Stimulated activated CD4-positive, alpha-beta T cell treated with anti-CD3 and anti-CD28 coated beads, Interleukin-4, amount 100 ng/mL, for 1 hour (primary cell): ENCODE measurements at places on chromosomes 4 and X.

GRCh38 chrX:19672222-19672812 lies 157.0 kb upstream of the MAP3K15 start:
- DNase-seq: no peak

- no peak for DNase-seq
Measured at GRCh38 chr4:72473434-72473900, 95.6 kb downstream of the ADAMTS3 start.

DNA sequence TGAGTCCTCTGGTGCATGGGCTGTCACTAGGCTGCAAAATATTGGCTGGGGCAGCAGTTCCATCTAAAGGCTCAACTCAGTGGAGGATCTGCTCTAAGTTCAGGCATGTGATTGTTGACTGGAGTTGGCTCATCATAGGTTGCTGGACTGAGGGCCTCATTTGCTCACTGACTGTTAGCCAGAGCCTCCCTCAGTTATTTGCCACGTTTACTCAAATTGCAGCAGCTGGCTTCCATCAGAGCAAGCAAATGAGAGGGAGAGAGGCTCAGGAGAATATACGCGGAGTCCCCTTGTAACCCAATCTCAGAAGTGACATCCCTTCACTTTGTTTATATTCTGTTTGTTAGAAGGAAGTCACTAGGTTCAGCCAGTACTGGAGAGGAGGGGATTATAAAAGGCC lies 54.1 kb downstream of the BMP3 start:
- DNase-seq: no peak

- DNase-seq: no peak
Measured at GRCh38 chr4:47733302-47734175, 104.3 kb downstream of the CORIN start.

GRCh38 chr4:161554372-161554990 lies 609.3 kb downstream of the FSTL5 start:
- DNase-seq: no peak

- DNase-seq: no peak
Measured at GRCh38 chrX:154059231-154059630, 38.3 kb downstream of the MECP2 start.

GRCh38 chrX:110454336-110454735 lies 95.7 kb downstream of the RTL9 start:
- DNase-seq: no peak

DNA sequence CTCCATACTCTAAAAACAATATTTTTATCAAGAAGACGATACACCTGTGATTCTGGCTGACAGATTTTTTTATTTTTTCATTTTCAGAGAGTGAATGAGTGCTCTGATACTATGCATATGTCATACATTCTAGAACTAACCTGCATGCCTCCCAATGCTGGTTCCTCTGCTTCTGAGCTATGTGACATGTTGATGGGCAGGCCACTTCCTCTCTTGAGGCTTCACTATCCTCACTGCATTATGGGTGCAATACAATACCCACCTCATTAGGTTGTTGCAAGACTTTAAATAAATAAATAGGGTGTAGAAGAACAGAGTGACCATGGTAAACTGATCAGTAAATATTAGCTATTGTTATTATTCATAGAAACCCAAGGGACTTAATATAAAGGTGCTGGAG lies 408.3 kb downstream of the HNRNPD start:
- DNase-seq: no peak

DNA sequence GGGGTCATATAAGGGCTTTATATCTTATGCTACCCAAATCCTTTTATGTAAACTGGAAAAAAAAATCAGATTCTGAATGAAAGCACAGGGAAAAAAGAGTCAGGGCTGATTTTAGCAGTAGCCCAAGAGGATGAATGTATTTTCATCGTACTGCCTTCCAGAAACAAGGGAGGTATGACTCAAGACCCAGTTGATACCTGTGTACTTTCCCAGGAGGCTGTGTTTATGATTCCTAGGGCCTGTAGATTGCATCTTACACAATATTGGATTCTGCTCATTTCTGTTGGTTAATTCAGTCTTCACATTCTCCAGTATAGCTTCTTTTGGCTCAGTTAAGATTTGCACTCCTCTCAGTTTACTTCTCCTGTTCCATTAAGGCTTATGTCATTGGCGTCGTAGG lies 127.9 kb upstream of the LIMCH1 start:
- no peak for DNase-seq

- DNase-seq: no peak
Measured at GRCh38 chr4:5267408-5267807, 216.1 kb downstream of the STK32B start.

DNA sequence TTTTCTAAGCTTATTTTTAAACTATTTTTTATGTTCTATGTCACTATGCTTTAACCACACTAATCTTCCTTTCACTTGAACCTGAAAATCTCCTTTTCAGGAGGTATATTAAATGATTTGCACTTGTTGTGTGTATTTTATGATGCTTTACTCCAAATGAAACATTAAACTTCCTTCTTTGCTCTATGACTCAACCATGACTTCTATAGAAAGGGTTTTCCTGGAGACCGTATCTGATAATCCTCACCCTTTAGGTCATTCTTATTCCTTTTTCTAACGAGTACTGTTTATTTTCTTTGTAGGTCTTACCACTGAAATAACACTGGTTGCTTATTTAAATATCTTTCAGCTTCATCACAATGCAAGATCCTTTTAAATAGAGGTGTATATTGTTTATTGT lies 1163.2 kb downstream of the PCDH18 start:
- no peak for DNase-seq

DNA sequence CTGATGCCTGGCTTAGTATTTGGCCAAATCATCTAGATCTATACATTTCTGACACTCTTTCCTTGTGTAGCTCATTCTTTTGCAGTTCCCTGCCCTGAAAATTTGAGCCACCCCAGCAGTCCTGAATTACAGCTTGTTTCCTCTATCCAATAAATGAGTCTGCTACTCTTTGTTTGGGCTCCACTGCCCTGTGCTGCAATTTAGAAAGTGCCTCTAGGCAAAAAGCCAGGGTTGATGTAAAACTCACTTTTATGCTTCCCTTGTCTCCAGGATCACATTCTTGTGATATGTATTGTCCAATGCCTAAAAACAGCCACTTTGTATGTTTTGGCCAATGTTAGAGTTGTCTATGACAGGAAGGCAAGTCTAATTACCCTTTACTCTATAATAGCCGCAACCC lies 101.7 kb upstream of the MAP3K15 start:
- DNase-seq: no peak

DNA sequence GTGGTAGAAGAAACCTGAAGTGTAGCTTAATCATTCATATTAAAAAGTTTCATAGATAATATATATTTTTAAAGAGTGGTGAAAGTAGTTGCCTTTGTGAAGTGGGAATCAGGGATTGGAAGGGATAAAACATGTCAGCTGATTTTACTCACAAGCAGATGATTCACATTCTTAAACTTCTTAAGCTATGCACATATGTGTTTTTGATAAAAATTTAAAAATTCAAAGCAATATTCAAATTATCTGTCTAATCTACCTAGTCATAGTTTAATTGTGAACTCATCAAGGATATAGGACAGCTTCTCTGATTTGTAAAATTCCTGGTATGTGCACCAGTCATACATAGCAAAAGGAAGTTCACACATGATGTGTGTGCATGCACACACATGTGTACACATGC lies 520.6 kb upstream of the PITX2 start:
- no peak for DNase-seq

DNA sequence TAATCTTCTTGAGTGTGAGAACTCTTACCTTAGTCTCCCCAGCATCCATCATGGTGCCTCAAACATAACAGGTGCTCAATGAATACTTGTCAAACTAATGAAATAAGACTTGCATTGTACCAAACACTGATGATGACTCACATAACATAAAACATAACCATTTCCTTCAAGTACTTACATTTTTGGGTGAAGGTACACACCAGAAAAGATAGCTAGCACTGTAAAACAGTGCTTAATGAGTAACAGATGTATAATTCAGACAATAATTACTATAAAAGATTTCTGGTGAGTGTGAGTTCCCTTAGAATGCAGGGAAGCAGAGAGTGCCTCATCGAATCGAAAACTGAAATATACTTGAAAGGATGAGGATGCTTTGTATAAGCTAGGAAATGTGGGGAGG lies 70.1 kb upstream of the HCCS start:
- DNase-seq: no peak

DNA sequence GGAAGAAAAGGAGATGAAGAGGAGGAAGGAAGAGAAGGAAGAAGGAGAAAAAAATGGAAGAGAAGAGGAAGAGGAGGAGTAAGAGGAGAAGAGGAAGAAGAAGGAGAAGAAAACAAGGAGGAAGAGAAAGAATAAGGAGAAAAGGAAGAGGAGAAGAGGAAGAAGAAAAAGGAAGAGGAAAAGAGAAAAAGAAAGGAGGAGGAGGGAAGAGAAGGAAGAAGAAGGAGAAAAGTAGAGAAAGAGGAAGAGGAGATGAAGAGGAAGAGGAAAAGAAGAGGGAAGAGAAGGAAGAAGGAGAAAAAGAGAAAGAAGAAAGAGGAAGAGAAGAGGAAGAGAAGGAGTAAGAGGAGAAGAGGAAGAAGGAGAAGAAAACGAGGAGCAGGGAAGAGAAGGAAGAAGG lies 11.8 kb upstream of the LEF1 start:
- no peak for DNase-seq

DNA sequence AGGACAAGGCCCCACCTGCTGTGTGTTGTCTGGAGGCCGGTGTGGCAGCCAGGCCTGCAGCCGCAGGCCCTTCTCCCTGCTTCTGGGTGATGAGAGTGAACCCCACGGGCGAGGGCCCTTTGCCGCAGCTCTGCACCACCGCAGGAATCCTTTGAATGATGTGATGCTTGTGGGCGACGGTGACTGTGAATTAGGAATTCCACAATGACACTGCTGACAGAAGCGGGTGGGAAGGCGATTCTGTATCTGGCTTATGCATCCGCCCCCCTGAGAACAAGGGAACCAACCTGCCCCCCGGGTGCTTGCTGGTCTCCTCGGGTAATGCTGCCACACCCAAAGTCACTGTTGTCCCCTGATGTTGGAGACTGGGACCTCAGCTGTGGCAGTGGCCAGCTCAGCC lies 19.5 kb upstream of the MAN2B2 start:
- DNase-seq: no peak

DNA sequence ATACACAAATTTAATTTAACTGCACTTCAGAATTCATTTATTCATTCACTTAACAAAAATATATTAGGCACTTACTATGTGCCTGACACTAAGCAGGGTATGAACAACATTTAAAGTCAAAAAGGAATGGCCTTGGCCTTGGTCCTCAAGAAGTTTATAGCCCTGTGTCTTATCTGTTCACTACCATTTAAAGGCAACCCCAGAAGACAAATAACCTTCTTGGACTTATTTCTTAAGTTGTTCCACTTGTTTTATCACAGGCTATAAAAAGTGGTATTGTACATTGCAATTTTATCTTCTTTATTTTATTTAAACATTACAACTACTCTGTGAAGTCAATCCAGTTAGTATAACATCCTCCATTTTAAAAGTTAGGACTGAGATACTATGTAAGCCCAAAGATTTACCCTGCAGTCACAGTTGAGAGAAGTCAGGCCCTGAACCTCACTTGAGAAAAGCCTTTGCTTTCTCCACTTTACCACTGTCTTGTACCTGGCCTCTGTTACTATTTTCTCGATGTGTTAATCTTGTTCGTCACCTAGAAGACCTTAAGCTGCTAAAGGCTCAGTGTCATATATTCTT lies 305.6 kb upstream of the DIPK2B start:
- DNase-seq: no peak

GRCh38 chr4:54185044-54185780 lies 43.9 kb upstream of the PDGFRA start:
- no peak for DNase-seq

- no peak for DNase-seq
Measured at GRCh38 chrX:15475021-15475420, 18.1 kb downstream of the PIR start.

GRCh38 chr4:77765720-77766119 lies 53.4 kb downstream of the CNOT6L start:
- no peak for DNase-seq

DNA sequence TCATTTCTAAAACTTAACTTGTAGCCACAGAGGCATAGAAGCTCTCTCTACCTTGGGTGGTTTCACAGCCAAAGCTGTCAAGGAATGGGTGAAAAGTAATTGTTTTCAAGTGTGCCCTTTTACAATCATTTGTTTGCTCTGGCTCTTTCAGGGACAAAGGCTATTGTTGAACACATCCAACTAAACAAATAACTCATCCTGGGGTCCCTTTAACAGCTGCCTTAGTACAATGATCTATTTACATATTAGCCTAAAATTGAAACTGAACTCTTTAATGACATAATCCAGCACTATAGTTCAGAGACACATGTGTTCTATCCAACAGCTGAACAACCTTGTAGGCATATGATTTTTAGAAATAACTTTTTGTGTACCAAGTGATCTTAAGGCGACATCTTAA lies 3.7 kb downstream of the HHIP start:
- no peak for DNase-seq

GRCh38 chr4:100391086-100391485 lies 126.7 kb downstream of the EMCN start:
- DNase-seq: no peak

DNA sequence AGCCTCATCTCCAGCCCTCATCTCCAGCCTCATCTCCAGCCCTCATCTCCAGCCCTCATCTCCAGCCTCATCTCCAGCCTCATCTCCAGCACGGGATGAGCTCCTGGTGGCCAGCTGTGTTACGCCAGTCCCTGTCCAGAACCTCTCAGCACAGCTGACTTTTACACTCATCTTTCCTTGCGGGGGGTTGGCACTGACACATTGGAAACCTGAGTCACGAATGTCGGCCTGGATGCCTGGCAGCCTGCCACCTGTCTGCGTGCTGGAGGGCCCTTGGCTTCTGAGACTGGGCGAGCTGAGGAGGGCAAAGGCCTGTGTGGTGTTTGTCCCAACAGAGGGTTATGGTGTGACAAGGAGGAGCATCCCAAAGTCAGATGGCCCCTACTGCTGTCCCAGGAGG lies 66.1 kb upstream of the HGFAC start:
- DNase-seq: no peak

GRCh38 chrX:22059775-22060174 lies 27.6 kb downstream of the PHEX start:
- DNase-seq: no peak

- DNase-seq: no peak
Measured at GRCh38 chr4:17587094-17587822, 10.3 kb downstream of the LAP3 start.

- no peak for DNase-seq
Measured at GRCh38 chrX:64198036-64198435, 7.5 kb downstream of the AMER1 start.

GRCh38 chrX:85905851-85906250 lies 141.5 kb downstream of the CHM start:
- no peak for DNase-seq

GRCh38 chr4:120865985-120866384 lies 56.5 kb downstream of the PRDM5 start:
- DNase-seq: no peak

- no peak for DNase-seq
Measured at GRCh38 chrX:68511255-68511654, 12.4 kb downstream of the YIPF6 start.

DNA sequence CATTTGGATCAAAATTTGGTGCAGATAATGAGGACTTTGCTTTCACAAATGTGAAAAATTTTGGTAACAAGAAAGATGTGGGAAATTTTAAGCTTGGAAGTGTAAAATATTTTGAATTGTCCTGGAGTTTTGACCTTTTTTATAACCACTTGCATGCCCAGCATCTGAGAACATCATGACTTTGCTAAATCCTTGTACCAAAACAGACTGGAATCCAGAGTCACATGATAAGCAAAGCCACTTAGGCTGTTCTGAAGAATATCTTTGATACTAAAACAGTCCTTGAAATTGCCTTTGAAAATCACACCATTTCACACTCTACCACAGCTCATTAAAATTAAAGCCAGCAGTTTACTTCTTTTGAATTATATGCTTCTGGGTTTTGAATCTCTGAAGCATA lies 2.5 kb upstream of the PPM1K start:
- no peak for DNase-seq

GRCh38 chr4:118353534-118354030 lies 779 bp upstream of the PRSS12 start:
- DNase-seq: no peak
